RPMI7951 (cell line): ENCODE measurements at places on chromosomes 4 and X. TPM values are rescaled to one million over a fixed set of nuclear protein-coding genes. Genes with fewer than 3 reads are reported as not detected.

Gene PRDM8
- 6.4 and 11.7 TPM in 2 replicates for total RNA-seq

Gene TMEM35A
- total RNA-seq = 0.10 TPM in 1 of 2 replicates, not detected in the other

Gene IL3RA
- total RNA-seq = not detected in 2 replicates

Gene CORIN
- total RNA-seq = not detected in 2 replicates
